BJ (cell line): ENCODE measurements at places on chromosomes 5 and 9.

GRCh38 chr9:128940946-128941755 lies 6.3 kb downstream of the DOLK start:
- DNase-seq: no peak

GRCh38 chr9:17611917-17612316 lies 33.1 kb downstream of the SH3GL2 start:
- DNase-seq: no peak

GRCh38 chr9:16458696-16459420 lies 411.6 kb downstream of the BNC2 start:
- DNase-seq: no peak

DNA sequence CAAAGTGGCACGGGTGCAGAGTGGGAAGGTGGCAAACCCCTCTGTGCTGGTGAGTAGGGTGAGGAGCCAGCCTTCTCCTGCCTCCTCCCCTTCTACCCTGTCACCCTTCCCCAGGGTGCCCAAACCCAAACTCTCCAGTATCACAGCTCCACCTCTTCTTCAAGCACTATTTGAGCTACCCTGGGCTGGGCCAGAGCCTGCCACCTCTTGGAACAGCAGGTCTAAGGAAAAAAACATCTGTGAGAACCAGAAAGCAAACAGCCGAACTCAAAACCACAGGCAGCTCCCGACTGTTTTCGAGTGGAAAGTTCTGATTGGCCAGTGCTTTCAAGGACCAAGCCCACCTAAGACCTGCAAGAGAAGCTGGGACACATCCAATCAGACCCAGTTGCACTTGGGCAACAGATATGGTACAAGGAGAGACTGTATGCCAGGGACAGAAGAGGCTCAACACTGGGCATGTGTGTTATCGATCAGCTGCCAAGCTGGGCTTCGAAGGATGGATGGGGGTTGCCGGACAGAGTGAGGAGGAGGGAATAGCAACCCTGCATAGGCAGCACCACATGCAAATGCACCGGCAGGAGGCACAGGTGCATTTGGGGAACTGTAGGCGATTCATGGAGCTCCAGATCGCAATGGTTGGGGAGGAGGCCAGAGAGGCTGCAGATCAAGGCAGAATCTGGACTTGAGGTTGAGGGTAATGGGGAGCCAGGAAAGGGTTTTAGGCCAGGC lies 19.7 kb downstream of the ACSL6 start:
- no peak for DNase-seq

DNA sequence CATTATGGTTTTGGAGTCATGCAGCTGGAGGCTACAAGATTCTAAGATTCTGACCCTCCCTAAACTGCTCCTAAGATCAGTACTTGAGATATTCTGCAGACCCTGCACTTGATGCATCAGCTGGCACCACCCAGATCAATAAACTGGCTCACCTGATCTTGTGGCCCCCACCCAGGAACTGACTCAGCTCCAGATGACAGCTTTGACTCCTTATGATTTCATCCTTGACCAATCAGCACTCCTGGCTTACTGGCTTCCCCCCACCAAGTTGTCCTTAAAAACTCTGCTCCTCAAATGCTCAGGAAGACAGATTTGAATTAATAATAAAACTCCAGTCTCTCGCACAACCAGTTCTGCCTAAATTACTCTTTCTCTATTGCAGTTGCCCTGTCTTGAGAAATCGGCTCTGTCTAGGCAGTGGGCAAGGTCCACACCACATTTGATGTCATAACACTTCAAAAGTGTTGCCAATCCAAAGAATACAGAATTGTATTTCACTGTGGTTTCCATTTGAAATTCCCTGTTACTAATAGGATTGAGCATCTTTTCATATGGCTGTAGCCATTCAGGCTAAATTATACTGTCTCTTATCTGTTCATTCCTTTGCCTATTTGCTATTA lies 14.8 kb upstream of the SLC30A5 start:
- no peak for DNase-seq

GRCh38 chr5:74500110-74500917 lies 140.2 kb downstream of the ENC1 start:
- no peak for DNase-seq

DNA sequence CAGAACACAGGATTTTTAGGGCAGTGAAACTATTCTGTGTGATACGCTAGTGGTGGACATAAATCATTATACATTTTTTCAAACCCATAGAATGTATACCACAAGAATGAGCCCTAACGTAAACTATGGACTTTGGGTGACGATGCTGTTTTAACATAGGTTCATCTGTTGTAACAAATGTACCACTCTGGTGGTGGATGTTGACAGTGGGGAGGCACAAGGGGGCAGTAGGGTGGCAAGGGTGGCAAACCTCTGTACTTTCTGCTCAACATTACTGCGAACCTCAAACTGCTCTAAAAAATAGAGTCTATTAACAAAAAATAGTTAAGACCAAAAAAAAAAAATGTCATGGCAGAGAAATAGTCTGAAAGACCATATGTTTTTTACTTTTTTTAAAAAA lies 9.1 kb upstream of the MVB12B start:
- DNase-seq: no peak

GRCh38 chr9:18330401-18331309 lies 143.3 kb upstream of the ADAMTSL1 start:
- DNase-seq: no peak
